ENCODE measurements at places on chromosomes 4 and X.
A peak's percentile ranks its signal among the peaks of the same experiment; 100 is the strongest.

GRCh38 chr4:56743550-56743949 lies 62.5 kb upstream of the HOPX start:
- no peak for DNase-seq

DNA sequence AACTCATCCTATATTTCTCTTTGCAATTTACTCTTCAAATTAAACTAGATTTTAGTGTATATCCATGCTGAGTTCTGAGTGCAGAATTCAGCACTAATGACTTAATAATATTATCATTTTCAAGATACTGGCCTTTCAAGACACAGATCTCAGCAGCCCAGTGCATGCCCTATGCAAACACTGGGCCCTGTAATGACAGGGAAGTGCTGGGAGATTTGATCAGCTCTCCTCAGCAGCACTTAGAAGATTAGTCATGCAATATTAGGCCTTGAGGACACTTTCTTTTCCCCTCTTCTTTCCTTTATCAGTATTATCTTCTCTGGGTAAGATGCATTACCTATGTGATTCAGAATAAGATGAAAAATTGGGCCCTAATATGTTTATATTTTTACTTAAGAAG lies 207.1 kb downstream of the PPP3CA start:
- DNase-seq = no peak

- DNase-seq = no peak
These were observed 323 bp downstream of the PDE6B start for GRCh38 chr4:625631-626161.

- DNase-seq = no peak
These were observed 139.6 kb upstream of the PTCHD1 start for GRCh38 chrX:23194885-23195554.

GRCh38 chr4:36990128-36990872 lies 254.2 kb upstream of the NWD2 start:
- DNase-seq = no peak

DNA sequence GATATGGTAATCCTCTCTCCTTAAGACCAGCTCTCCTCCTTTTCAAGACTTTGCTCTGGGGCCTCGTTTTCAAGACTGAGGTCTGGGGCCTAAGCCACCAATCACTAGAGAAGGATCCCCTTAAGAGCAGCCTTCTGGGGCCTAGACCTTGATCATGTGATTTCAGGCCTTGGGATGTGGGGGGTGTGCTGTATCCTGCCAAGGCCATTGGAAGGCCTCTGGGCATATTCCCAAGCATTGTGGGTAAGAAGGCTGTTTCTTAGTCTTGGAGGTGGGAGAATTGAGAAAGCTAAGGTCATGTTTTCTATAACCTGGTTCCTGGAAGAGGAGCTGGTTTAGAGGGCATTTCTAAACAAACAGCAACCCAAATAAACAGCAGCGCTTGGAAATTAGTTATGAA lies 12.1 kb downstream of the TMEM164 start:
- no peak for DNase-seq

DNA sequence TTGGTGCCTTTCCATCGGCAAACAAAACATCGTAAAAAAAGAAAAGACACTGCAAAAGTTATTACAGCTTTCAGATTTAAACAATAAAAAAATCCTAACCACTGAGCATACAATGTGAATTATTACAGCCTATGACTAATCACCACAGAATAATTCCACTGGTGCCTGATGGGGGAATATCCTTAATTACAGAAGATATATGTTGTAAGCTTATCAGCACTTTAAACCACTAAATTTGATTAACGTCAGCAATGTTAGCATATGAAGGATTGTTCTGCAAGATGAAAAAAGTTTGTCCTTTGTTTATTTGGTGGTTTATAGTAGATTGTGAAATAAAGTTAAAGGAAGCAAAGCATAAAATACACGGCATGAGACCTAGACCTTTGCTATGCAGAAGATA lies 210.2 kb upstream of the ADAMTS3 start:
- peak; percentile 5 for DNase-seq

- no peak for DNase-seq
These were observed 129.1 kb downstream of the FBXO8 start for GRCh38 chr4:174154215-174154854.

DNA sequence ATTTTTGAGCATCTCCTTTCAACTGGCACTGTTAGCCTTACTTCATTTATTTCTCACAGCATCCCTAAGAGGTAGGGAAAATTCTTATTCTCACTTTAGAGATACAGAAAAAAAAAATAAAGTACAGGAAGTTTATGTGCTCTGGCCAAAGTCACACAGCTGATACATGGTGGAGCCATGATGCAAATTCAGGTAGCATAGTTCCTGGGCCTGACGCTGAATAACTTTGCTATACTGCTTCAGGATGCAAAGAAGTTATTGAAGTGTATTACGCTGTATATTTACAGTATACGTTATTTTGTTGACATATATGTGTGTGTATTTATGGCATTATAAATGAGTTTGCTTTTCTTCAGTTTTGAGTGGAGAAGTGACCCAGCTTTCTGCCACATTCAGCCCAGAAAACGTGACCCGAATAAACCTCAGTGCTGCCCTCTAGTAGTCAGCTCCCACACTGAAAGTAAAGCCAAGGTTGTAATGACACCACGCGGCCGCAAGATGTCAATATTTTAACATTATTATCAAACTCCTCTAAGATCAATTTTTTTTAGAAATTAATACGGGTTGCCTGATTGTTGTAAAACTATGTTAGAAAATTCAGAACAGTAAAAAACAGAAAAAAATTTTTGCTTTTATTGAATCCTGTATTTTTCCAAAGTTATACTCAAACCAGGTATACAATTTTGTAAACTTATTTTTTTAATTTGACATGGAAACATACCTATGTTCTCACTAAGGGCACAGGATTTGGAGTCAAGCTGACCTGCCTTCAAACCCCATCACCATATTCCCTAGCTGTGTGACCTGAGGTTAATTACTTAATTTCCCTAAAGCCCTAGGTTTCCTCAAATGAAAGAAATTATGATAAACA lies 3.8 kb upstream of the GUCY2F start:
- DNase-seq = peak; percentile 34

GRCh38 chrX:47643926-47644325 lies 6.4 kb downstream of the ELK1 start:
- no peak for DNase-seq

GRCh38 chr4:18935659-18936345 lies 914.2 kb upstream of the LCORL start:
- peak; percentile 12 for DNase-seq

DNA sequence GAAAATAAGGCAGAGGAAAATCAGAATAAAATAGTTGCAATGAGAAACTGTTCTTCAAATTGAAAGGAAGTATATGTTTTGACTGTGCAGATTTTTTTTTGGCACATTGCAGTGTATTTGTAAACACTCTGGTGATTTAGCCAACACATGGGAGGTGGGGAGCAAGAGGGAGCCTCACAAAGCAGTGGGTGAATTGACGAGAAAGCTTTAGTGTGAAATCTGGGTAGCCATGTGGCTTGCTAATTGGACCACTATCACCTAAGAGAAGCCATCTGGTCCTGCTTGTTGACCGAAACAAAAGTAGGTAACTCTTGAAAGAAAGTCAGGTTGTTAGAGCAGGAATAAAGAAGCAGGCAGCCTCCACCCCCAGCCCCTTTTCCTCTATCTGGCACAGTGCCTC lies 10.4 kb downstream of the CLCN5 start:
- DNase-seq = no peak

DNA sequence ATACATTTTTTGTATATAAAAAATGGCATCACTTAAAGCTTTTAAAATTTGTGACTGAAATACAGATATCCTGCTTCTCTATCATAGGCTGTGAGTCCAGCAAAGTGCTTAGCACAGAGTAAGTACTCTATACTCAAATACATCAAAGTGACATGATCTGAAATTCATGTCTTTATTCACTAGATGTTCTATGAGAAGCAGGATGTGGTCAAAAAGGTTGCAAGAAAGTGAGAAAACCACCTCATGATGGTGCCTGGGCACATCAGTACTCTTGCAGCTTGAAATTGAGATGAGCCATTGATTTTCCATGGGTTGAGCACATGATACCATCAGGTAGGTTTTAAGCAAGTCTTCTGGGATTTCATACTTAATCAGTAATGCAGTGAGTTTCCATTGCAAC lies 20.4 kb upstream of the SFRP2 start:
- DNase-seq = no peak

DNA sequence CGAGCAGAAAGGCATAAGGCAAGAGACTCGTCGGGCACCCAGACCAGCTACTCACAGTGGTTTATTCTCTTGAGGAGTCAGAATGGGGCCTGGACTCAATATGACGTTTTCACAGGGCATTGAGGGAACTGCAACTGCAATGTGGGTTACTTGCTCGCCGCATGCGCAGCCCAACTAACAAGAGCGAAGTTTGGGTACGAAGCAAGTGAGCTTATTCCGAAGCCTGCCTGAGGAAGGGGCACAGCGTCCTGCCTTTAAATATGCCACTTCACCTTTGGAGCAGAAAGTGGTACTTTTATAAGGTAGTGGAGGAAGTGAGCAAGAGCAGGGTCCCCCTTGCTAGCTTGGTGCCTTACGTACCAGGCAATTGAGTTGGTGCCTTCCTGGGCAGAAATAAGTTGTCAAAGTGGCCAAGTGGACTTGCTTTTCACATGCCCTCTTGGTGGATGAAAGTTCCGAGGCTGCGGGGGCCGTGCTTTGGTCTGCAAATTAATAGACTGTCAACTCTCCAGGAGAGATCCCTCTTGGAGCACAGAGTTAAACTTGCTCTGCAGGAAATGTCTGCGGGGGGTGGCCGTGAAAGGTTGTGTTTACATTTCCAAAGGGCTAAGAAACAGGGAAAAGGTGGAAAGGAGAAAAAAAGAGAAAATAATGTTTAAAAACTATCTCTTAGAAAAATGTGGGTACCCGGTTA lies 480.4 kb downstream of the TRIML1 start:
- DNase-seq = no peak

DNA sequence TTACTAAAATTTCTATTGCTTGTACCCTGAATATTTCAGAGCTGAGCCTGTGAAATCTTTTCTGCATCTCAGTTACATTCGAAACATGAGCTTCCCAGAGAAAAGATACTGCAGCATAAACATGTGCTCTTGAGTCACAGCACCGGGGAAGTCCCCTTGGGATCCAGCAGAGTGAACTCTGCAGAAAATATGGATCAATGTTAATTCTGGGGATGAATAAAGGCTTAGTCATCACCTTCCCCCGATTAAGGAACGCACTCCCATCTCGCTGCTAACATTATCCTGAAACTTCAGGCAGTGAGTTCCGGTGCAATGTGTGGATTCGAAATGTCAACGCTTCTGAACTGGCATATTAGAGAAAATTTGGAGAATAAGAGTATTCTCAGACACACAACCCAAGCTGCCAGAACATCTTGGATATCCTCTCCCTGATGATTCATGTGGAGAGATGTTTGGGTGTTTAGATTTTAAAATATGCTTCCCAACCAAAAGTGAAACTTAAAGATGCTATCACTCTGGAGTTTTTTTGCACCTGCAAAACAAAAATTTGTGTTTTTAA lies 90.8 kb downstream of the IRF2 start:
- no peak for DNase-seq

GRCh38 chr4:89307446-89308160 lies at the start of gene GPRIN3:
TSS of gene GPRIN3 (minus strand) at chr4:89307800. CDS start at chr4:89250110, 57,690 bp downstream.
- DNase-seq = no peak

- no peak for DNase-seq
These were observed 230.2 kb upstream of the STK26 start for GRCh38 chrX:131792789-131793462.

DNA sequence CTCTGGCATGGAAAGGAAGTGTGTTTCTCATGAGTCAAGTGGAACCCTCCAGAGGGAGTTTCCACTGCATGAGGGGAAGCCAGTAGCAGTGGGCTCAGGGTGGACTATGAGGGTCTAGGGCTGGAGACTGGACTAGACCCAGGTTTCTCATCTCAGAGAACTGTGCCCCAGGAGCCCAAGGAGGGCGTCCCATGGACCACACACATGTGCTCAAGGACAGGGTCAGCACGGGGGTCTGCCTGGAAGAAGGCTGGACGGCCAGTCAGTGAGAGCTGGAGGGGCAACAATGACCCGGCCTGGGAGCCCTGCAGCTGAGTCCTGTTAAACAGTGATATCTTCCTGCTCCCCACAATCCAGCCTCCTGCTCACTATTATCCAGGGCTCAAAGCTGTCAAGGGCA lies 5.8 kb upstream of the CTSO start:
- no peak for DNase-seq

DNA sequence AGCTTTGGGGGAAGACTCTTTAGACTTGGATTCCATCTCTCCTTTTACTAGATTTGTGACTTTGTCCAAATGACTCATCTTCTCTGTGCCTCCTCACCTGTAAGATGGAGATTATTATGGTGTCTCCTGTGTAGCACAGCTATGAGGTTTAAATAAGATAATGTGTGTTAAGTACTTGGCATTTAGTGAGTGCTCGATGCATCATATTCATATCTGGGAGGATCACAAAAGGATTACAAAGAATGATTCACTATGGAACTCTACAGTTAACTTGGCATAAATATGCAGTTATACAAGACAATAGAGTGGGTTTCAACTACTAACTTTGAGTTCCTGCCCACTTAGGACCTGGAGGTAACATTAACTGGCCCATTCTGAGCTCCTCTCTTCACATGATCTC lies 2.3 kb downstream of the GBA3 start:
- DNase-seq = no peak

DNA sequence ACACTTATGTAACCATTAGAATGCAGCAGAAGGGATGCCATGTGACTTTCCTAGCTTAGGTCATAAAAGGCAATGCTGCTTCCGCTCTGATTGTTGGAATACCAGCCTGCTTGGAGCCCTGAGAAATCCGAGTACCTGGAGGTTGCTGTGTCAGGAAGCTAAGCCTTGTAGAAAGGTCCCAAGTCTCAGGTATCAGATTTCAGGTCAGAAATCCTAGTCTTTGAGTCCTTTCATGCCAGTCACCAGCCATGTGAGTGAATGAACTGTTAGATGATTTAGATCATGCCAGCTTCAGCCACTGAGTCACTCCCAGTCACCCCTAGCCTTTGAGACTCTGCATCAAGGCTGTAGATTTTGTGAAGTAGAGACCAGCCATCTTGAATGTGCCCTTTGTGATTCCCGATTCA lies 23.5 kb downstream of the RAP1GDS1 start:
- DNase-seq = no peak

DNA sequence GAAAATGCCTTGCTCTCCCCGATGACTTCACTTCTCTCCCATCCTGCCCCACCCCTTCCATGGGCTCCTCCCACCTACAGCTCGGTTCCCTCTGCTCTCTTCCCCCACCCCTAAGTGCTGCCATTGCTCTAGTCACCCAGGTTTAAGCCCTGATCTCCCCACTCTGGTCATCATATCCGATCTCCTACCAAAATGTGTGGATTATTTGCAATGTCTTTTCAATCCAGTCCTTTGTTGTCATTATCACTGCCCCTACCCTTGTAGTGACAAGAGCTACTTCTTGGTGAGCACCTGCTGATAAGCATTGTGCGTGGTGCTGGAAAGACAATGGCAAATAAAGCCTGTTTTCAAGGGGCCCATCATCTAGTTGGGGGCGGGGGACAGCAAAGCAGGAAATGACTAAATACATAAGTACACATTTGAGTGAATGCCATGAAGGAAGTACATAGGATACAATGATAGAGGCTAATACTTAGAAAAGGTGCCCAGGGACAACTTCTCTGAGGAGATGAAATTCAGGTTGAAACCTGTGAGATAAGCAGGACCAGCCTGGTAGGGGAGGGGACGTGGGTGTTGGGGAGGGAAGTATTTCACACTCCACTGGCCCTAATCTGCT lies 63.8 kb downstream of the DLG3 start:
- DNase-seq = no peak
